Occipital lobe (tissue), 3 donors: ENCODE measurements at places on chromosomes 6 and 20. TPM values are rescaled to one million over a fixed set of nuclear protein-coding genes. Genes with fewer than 3 reads are reported as not detected.

Gene CAGE1
- under 0.01 TPM for total RNA-seq

DNA sequence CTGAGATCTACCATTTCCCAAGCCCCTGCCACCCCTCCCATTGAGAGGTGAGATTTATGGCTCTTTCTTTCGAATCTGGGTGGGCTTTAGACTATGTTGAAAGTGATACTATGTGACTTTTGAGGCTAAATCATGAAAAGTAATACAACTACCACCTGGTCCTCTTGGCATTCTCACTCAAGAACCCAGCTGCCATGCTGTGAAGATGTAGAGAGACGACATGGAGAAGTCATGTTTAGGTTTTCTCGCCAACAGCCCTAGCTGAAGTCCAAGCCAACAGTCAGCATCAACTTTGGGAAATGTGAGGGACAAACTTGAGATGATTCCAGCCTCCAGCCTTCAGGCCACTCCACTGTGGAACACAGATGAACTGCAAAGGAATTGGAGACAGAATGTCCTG is 108.7 kb downstream of the SCP2D1 start:
- no peak for DNase-seq

GRCh38 chr6:53584726-53585125 is 39.8 kb upstream of the GCLC start:
- DNase-seq = no peak

DNA sequence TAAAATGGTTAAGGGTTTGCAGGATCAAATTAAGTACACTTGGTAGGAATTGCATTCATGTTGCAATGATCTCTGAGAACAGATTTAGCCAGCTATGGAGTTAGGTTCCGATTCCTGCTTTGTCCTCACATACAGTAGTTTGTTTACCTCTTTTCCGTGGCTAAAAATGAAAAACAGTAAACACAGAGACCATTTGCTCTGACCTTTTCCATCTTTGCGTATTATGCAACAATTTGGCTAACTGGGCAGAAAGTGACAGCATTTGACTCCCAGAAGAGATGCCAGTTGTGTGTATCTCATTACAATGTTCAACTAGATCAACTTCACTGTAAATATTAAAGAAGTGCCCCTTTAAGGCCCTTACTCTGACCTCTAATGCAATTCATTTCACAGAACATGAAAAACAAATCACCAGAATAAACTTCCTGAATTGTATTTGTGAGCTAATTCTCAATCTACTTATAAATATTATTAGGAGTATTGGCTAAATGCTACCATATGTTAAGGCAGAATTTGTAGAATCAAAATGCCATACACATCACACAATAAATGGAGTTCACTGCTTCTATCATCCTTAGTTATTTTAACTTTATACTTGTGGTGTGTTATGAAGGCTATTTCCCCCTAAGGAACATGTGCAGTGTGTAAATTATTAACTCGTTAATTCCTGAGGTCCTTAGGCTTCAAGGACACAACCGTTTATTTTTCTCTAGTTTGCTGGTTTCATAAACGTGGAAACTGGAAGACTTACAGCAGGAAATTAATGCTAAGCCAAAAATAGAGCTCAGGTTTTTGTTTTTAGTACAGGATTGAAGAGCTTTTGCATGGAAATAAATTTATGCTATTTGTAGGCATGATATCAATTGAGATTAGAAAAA is 380.7 kb upstream of the CITED2 start:
- no peak for DNase-seq

DNA sequence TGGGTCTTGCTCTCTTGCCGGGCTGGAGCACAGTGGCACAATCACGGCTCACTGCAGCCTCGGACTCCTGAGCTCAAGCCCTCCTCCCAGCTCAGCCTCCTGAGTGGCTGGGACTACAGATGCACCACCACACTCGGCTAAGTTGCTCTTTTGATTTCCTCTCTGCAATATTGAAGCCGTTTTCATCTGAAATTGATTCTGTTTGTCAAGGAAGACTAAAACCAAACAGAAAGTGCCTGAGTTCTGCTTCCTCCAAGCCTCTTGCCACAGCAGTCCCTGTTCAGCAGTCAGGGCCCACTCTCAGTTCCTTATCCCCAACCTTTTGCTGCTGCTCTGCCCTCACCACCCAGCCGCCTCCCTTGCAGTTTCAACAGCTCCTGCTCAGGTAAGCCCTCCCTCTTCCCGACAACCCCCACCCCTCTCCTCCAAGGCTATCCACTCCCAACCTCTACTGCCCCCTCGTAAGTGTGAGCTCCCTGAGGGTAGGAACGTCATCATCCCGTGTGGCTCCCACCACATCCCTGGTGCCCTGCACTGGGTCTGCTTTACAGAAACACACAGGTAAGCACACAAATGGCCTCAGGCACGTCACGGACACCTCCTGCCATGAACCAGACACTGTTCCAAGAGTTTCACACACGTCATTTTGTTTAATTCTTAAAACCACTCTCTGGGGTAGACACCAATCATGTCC is 70.7 kb upstream of the TAB2 start:
- no peak for DNase-seq

GRCh38 chr6:142886431-142887170 is 58.4 kb downstream of the HIVEP2 start:
- no peak for DNase-seq

Gene KIF6
- 3.3 TPM for total RNA-seq

DNA sequence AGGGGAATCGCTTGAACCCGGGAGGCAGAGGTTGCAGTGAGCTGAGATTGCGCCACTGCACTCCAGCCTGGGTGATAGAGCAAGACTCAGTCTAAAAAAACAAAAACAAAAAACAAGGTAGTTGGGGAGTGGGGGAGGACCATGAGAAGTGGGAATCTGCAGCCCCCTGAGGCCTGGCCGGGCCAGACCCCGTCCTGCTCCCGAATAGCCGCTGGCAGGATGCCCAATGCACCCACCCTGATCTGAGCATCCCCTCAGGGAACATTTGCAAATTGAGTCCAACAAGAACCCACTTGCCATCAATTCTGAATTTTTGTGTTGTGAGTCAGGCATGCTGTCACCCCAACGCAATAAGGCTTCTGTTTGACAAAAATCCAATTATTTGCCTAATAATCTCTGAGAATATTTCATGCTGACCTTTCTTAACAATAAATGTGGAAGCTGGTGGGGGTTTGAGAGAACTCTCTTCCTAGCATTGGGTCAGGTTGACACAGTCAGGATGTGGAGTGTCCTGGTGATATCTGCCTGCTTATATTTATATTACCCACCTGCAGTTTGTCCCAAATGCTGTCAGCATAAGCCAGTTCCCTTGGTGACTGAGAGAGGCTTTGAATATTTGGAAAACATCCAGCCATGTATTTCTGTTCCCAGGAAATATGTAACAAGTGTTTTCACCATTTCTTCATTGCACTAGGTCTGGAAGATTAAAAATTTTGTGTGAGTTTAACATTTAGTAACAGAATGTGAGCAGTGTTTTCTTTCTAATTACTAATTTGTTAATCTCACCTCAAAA is 28.4 kb upstream of the FRMD1 start:
- no peak for DNase-seq

- no peak for DNase-seq
Measured at GRCh38 chr6:115947966-115948541, 112.6 kb downstream of the FRK start.

Gene DYNLT2
- 2.8 TPM for total RNA-seq

DNA sequence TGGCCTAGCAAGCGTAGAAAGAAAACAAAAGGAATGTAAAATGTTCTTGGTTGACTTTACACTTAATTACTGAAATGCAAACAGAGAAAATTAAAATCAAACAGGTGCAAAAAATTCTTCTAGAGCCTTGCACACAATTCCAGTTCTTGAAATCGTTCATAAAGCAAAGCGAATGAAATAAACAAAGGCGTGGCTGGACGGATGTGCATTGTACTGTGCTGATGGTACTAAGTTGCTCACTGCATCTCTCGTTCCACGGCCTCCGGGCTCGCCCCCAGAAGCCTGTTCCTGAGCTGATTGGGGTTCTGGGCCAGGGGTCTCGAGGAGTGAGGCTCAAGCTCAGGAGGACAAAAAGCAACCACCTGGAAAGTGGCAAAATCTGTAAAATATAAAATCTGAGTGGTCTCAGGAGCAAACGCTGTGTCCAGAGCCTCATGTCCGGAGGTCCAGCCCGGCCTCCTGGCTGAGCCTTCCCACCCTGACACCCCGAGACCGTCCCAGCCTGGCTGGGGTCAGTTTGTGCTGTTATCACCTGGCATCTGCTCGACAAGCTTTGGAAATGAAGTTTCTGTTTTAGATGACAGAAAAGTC is 71.3 kb downstream of the TTLL2 start:
- DNase-seq = no peak

Gene SLC44A4
- total RNA-seq = not detected
